ENCODE measurements at places on chromosomes 4 and X.

- peak; percentile 53 for DNase-seq
These were observed 61.0 kb downstream of the STX18 start for GRCh38 chr4:4480685-4481398.

DNA sequence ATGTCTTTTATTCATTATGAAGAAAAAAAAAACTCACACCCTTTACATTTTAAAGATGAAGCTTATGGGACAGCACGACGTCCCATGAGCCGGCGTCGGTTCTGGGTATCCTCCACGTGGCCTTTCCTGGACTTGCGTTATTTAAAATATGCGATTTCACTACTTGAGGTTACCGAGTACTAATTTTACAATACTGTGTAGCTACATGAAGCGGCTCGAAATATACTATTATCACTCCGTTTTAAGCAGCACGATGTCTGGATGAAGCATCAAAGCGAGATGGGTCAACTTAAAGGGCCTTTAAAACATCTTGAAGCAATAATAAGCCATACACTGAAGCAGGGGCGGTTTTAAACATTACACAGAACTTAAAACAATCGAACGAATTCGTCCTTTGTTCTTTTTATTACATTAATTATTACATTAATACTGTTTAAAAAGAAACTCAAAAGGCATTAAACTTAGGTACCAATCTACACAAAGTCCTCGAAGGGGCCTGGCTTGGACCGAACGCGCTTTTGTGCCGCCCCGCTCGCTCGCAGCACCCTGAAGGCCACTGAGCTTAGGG, 1.4 kb upstream of the KLF3 start:
- no peak for DNase-seq

DNA sequence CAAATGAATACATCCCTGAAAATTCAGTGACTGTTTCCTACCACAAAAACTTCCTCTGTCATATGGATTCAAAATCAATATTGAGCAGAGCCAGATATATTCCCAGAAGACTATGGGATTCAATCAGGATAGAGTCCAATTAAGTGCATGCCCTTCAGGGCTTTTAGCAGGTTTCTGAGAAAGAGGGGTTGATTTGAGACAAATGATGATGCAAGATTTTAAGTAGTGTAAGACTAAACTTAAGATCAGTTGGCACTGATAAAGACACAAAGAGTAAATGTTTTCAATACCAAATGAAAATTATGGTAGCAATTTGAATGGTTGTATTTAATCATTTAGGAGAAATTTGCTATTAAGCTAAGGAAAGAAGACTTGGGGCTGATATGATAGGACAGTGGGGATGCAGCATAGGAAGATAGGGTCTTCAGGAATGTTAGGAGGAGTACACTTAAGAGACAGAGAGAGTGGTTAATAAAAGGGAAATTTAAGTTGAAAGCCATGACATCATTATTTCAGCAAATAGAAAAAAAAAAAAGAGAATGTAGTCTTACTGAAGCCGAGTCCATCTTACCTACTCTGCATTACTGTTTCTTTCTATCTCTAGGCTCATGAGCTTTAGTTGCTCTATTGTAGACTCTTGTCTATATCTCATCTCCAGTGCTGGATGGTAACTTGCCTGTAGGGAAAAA, 32.0 kb upstream of the XK start:
- DNase-seq: no peak

DNA sequence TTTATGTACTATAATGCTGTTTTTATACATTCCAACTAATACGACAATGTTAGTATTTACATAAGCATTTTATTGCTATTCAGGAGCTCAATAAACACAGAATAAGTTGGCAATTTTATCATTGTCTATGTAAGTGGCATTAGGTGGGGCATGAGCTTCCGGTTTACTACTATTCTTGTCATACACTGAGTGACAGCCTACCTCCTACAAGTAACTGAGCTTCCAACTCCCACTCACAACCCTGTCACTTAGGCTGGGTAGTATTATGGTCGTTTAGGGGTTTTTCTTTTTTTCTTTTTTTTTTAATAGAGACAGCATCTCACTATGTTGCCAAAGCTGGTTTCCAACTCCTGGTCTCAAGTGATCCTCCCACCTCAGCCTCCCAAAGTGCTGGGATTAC, 7.4 kb downstream of the PPID start:
- no peak for DNase-seq

DNA sequence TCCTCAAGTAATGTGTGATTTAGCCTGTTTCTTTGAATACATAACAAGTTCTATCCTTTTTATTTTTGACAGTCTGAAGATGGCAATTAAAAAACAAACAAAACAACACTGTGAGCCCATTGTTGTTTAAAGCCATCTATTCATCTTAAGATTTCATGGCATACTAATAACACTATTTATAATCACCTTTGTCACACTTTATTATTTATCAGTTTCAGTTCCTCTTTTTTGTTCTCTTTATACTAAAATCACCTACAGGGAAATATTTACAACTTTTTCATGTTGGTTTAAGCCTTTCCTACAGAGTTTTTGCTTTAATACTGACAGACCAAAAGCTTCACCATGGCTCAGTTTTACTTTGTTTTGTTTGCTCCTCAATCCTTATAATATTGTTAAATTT, 247.4 kb upstream of the CTSO start:
- DNase-seq: no peak

DNA sequence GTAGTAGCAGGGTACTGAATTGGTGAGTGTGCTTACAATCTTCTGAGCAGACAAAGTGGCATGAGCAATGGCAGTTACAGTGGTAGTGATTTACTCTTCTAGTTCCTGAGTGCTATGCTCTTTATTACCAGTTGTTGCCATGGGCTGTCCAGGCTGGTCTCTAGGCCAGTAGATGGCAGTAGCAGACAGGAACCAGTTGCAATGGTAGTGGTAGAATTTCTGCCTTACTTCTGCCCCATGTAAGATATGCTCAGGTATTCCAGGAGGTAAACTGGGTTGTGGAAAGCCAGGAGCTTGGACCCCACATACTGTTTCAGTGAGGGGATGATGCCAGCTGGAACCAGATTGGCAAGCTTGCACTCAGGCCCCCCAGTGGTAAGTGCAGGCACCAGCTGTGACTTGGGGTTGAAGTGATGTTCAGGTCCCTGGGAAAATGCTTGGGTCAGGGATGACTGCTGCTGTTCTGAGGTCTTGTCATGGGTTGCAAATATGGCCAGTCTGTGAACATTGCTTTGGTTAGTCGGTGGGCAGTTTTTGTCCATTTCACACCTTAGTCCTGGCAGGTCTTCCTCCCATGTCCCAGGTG, 63.0 kb upstream of the ZXDB start:
- no peak for DNase-seq

DNA sequence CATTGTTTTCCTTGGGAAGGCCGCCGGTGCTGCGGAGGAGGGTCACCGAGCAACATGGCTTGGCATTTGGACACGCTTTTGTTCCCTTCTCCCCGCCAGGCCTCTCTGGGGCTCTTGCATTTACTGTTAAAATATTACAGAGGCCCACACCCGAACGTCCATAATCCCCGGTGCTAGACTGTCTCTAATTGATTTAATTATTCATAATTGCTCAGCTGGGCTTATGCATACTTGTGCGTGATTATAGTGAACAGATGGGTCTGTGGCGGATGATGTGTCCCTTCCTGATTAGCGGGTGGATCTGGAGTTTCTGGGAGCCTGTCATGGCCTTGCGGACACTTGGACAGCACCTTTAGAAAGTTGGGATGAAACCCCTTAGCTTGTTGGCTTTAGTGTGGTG, 100.2 kb upstream of the MSX1 start:
- no peak for DNase-seq

DNA sequence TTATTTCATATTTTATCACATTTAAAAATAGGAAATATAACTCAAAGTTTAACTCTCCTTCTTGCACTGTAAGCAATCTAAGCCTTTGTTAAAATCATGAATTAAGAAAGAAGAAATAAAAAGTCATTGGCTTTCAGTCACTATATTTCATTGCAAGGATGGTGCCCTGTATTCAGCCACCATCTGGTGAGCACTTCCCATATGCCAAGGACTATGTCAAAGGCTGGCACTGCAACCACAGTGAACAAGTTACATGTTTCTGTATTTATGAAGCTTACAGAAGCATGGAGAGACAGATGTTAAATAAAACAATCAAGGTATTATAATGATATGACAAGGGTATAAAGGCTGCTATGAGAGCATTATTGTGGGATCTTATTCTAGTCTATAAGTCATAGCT, 68.6 kb downstream of the PRKG2 start:
- DNase-seq: no peak

DNA sequence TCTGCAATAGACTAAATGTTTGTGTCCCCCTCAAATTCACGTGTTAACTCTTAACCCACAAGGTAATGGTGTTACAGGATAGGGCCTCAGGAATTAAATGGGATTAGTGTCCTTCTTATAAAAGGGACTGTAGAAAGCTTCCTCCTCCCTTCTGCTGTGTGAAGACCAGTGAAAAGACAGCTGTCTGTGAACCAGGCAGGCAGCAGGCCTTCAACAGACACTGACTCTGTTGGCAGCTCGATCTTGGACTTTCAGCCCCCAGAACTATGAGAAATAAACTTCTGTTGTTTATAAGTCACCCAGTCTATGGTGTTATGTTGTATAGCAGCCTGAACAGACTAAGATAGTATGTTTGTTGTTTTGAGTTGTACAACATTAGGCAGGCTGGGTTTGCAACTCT, 208.1 kb downstream of the GBA3 start:
- DNase-seq: no peak

Measured in C1 segment of cervical spinal cord (tissue), 14 donors.